ENCODE measurements at places on chromosomes 13 and 19.

GRCh38 chr13:106417467-106418110 lies 117.9 kb downstream of the EFNB2 start:
- no peaks in the 10 kb centered on the region for H3K27me3 ChIP-seq
- no peak for DNase-seq
- no peaks in the 10 kb centered on the region for H3K4me1 ChIP-seq
- no peak overlapping the region for H3K4me3 ChIP-seq
- no peaks in the 10 kb centered on the region for H3K36me3 ChIP-seq

GRCh38 chr13:84500016-84500415 lies 617.7 kb upstream of the SLITRK1 start:
- no peaks in the 10 kb centered on the region for H3K27me3 ChIP-seq
- no peaks in the 10 kb centered on the region for H3K36me3 ChIP-seq
- H3K27ac ChIP-seq, result no peak overlapping the region
- H3K4me3 ChIP-seq, result no peak overlapping the region

DNA sequence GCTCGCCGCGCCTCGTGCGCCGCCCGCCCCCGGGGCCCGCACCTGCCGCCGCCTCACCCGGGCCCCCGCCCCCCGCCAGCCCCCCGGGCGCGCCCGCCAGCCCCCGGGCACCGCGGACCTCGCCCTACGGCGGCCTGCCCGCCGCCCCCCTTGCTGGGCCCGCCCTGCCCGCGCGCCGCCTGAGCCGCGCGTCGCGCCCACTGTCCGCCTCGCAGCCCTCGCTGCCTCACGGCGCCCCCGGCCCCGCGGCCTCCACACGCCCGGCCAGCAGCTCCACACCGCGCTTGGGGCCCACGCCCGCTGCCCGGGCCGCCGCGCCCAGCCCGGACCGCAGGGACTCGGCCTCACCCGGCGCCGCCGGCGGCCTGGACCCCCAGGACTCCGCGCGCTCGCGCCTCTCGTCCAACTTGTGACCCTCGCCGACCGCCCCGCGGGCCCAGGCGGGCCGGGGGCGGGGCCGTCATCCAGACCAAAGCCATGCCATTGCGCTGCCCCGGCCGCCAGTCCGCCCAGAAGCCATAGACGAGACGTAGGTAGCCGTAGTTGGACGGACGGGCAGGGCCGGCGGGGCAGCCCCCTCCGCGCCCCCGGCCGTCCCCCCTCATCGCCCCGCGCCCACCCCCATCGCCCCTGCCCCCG lies 17.2 kb downstream of the POLRMT start:
- no peaks in the 10 kb centered on the region for H3K36me3 ChIP-seq
- no peaks in the 10 kb centered on the region for H3K27me3 ChIP-seq
- H3K27ac ChIP-seq, result no peak overlapping the region
- no peak for DNase-seq
- peaks cover 3% of the 10 kb centered on the region for H3K4me1 ChIP-seq

DNA sequence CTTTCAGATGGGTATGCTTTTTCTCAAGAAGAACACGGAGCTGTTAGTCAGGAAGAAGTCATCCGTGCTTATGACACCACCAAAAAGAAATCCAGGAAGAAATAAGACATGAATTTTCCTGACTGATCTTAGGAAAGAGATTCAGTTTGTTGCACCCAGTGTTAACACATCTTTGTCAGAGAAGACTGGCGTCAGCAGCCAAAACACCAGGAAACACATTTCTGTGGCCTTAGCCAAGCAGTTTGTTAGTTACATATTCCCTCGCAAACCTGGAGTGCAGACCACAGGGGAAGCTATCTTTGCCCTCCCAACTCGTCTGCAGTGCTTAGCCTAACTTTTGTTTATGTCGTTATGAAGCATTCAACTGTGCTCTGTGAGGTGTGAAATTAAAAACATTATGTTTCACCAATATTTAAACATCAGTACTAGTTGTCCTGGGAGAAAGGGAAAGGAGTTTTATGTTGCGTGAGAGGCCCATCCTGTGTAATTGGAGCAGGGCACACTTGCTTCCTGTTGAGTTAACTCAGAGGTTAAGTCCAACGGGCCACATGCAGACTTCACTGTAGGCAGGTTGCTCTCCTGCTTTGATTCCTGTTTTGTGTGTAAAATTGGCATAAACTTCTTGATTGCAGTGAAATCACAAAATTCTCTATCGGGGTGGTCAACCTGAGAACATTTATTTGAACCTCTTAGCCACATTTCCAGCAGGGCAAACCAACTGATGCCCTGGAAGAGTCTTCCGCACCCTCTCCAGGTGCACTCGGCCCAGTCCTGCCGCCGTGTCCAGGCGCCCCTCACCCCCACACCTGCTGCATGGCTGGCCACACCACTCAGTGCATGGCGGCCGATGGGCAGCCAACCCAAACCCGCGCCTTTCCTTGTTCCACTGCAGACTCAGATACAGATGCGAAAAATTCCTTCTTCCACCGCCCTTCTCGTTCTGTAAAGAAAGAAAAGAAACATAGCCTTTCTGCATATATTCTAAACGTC lies 31.6 kb downstream of the SHISA2 start:
- no peaks in the 10 kb centered on the region for H3K27me3 ChIP-seq
- H3K27ac ChIP-seq, result no peak overlapping the region
- no peaks in the 10 kb centered on the region for H3K4me1 ChIP-seq
- no peaks in the 10 kb centered on the region for H3K36me3 ChIP-seq

GRCh38 chr19:14059652-14060155 lies 2.2 kb downstream of the PALM3 start:
- peaks cover 6% of the 10 kb centered on the region for H3K27me3 ChIP-seq
- no peak for DNase-seq
- no peaks in the 10 kb centered on the region for H3K36me3 ChIP-seq
- H3K4me3 ChIP-seq, result no peak overlapping the region

DNA sequence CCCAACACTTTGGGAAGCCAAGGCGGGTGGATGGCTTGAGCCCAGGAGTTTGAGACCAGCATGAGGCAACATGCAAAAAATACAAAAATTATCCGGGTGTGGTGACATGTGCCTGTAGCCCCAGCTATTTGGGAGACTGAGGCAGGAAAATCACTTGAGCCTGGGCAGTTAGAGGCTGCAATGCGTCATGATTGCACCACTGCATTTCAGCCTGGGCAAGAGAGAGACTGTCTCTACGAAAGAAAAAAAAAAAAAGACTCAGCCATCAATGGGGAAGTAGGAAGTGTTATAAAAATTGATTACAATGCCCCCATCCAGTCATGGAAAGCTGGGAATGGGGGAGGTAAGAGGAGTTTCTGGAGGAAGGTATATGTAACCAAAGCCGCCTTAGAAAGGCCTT lies 5.4 kb downstream of the TYK2 start:
- H3K36me3 ChIP-seq, result peaks cover 3% of the 10 kb centered on the region
- peaks cover 13% of the 10 kb centered on the region for H3K4me1 ChIP-seq
- no peak overlapping the region for H3K4me3 ChIP-seq
- no peaks in the 10 kb centered on the region for H3K27me3 ChIP-seq
- DNase-seq, result no peak

- no peak for DNase-seq
- no peaks in the 10 kb centered on the region for H3K27me3 ChIP-seq
- no peaks in the 10 kb centered on the region for H3K36me3 ChIP-seq
- H3K4me1 ChIP-seq, result no peaks in the 10 kb centered on the region
- H3K27ac ChIP-seq, result no peak overlapping the region
Observed at GRCh38 chr13:101202590-101202989, 213.7 kb downstream of the NALCN start.

Measured in GM12878 (cell line).